ENCODE measurements at places on chromosomes 1 and 21.

DNA sequence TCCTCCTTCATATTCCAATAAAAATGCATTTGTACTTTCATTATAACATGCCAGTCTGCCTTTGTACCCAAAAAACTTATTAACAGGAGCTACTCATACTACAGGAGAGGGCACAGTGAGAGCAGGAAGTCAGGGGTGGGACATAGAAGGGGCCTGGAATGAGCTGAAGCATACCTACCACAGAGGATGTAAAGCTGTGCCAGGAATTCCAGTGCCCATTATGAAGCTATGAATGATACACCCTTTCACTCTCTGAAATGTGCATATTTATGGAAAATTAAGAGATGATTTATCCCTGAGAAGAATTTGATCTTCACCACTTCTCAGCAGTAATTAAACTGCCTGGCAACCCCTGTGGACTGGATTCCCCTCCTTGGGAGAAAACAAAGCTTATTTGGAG, 65.8 kb downstream of the ATP5PO start:
- DNase-seq = no peak

DNA sequence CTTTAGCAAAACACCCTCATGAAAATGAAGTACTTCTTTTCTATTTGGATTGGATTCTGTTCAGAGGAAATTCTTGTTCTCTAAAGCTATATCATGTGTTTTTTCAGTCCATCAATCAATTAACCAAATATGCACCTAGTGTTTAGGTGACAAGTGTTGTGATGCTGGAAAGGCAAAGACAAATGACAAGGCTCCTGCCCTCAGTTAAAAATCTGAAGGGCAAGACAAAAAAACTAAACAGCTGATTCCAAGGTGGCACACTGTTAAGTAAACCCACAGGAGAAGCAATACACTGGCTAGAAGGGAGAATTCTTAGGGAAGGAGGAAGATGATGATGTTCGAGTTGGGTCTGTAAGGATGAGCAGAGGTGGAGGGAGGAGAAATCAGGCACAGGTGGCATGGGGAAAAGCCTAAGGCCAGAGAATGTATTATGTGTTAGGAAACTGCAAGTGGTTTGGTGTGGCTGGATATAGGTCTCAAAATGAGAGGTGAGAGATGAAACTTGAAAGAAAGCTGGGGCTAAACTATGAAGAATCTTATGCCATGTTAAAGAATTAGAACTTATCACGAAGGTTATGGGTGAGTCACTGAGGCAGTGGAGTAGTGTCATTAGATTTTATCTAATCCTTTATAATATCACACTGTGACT, 51.8 kb upstream of the GFI1 start:
- DNase-seq = no peak

GRCh38 chr1:44947774-44948311, 38.6 kb downstream of the EIF2B3 start:
- DNase-seq = no peak

- no peak for DNase-seq
Measured at GRCh38 chr1:90370686-90371447, 346.2 kb downstream of the BARHL2 start.

- DNase-seq = no peak
Measured at GRCh38 chr21:42552407-42553336, 39.0 kb downstream of the SLC37A1 start.

DNA sequence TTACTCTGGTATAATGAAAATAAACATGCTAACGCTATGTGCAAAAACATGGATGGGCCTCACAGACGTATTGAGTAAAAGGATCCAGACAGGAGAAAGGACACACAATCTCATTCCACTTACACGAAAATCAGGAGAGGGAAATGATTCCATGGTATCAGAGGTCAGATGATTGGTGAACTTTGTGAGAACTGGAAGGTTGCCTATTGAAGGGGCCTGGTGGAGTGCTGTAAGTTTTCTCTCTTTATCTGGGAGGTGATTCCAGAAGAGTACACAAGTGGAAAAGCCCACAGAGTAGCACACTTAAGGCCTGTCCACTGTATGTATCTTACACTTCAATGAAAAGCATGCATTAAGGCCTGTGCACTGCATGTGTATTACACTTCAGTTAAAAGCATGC, 9.6 kb downstream of the GSTM2 start:
- DNase-seq = no peak
